HT1080 (cell line): ENCODE measurements at places on chromosomes 4 and X.
A peak's percentile ranks its signal among the peaks of the same experiment; 100 is the strongest.

- DNase-seq: no peak
Observed at GRCh38 chr4:182291597-182292270, 48.5 kb downstream of the TENM3 start.

- no peak for DNase-seq
Observed at GRCh38 chrX:71439896-71440295, 73.7 kb downstream of the TAF1 start.

GRCh38 chr4:120636120-120636630 is 286.4 kb downstream of the PRDM5 start:
- no peak for DNase-seq

DNA sequence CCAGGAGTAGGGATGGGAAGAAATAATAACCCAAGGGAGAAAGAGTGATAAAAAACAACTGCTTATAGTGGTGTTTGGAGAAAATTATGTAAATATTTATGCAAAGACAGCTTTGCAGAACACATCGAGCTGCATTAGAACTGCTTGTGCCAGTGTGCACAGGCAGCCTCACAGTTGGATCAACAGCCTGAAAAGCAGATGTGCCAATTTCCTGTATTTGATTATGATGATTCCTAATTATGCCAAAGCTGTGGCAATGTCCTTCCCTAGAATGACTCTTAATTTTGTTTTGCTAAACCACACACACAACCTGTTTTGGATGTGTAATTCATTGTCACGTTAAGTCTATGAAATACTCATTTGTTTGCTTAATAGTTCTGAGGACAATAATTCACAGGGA is 30.6 kb upstream of the ANTXR2 start:
- no peak for DNase-seq

- DNase-seq: no peak
Observed at GRCh38 chr4:120432301-120432860, 365.7 kb upstream of the MAD2L1 start.

DNA sequence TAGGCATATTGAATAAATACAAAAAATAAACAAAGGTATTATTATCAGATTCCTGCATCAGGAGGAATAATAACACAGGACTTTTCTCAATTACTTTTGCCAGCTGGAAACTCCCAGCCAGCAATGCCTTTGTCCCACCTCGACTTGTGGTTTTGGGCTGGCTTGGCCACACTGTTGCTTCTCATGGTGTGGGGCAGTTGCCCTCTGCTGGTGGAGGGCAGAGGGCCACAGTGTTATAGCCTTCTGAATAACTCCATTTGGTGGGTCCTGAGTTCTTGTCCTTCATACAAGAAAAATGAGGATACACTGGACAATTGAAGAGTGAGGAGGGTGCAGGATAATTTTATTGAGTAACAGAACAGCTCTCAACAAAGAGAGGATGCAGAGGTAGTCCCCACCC is 1206.0 kb upstream of the ADGRL3 start:
- peak; percentile 17 for DNase-seq

DNA sequence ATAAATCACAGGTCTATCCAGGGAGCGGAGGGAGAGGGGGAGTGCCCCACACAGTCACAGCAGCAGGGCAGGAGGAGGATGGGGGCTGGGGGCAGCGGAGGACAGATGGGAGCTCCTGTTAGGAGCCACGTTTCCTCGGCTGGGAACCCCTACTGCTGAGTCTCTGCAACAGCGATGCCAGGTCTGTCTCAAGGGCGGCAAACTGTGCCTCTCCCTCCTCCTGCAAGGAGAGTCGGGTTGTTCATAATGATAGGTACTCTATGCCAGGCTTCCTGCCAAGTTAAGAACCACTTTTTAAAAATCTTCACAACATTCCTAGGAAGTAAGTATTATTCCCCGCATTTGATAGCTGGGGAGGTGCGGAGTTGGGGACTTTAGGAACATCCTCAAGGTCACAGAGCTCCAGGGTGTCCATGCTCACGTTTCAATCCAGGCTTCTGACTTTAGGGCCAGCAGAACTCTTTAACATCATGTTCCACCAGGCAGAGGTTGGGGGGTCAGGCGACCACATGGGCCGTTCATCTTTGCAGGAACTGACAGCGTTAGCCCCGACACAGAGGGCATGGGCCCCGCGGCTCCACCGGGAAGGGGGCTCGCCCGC is 98.3 kb upstream of the MAML3 start:
- DNase-seq: peak; percentile 42

GRCh38 chrX:18833071-18833731 is 125.8 kb downstream of the PPEF1 start:
- DNase-seq: no peak

- DNase-seq: peak; percentile 16
Observed at GRCh38 chr4:87260477-87260876, 40.1 kb upstream of the KLHL8 start.

GRCh38 chrX:114162068-114162735 is 421.7 kb upstream of the HTR2C start:
- no peak for DNase-seq

DNA sequence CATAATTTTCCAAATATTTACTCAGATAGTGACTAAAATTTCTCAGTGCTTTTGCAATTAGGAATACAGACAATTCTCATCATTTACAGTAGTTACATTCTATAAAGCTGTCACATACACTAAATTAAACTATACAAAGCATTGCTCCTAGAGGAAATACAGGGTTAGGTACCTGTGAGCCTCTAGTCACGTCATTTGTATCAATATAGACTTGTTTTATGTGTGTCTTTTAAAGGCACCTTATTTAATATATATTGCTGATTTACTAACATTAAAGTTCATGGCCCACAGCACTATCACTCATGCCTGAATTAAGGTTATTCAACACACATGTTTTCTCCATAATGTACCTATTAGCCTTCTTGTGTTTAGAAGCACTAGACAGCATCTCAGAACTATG is 78.7 kb downstream of the PABPC4L start:
- no peak for DNase-seq

DNA sequence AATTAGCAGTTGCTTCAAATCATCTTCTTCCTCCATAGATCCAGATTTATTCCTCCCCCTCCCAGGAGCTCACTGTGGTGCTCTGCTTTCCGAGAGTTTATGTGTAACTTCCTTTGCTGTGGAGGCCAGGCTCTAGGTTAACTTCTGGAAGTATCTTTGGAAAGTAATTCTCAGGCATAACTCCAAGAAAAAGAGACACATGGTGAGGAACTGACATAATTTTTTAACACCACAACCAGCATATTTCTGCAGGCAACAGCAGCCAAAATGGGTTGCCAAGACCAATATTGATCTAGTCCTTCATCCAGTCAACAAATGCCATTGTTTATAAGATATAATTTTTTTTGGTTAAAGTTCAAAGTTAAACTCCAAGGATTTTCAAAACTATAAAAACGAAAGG is 114.5 kb upstream of the RBPJ start:
- peak; percentile 10 for DNase-seq

DNA sequence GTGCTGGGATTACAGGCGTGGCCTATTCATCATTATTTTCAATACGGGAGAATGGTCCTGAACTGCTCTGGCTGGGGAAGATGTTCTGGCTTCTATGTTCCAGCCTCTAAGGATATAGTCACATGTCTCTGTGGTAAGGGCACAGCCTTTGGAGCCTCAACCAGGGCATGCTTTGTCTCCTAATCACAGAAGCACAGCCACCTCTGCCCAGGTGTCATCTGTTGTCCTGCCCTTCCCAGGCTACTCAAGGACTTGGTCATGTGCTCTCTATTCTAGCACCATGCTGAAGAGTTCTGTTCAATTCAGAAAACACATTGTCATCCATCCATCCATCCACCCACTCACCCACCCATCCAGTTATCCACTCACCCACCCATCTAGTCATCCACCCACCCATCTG is 29.5 kb downstream of the ASMTL start:
- no peak for DNase-seq

DNA sequence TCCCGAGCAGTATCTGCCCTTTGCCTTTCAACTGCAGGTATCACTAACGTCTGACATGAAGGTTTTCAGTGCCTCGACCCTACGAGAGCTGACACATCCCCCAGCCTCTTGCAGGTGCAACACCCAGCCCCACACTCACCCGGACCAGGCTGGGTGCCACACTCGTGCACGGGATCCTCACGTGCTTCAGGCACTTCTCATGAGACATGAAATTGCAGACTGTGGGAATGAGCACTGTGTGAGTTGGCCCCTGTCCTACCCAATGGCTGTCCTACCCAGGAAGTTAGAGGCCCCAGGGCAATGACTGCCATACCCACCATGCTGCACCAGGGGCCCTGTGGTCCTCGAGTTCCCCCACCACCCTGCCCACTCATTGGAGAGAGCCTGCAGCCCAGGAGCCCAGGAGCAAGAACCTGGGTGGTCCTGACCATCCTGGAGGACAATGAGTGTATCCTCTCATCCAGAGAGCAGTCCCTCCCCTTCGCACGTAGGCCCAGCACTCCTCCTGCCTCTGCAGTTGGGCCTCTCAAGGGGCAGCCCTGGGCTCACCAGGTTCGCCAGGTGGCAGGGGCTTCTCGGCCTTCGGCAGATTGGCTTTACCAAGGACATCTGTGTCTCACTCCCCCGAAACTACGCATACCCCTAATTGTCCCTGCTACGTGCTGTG is 2.4 kb downstream of the DGKQ start:
- DNase-seq: no peak

DNA sequence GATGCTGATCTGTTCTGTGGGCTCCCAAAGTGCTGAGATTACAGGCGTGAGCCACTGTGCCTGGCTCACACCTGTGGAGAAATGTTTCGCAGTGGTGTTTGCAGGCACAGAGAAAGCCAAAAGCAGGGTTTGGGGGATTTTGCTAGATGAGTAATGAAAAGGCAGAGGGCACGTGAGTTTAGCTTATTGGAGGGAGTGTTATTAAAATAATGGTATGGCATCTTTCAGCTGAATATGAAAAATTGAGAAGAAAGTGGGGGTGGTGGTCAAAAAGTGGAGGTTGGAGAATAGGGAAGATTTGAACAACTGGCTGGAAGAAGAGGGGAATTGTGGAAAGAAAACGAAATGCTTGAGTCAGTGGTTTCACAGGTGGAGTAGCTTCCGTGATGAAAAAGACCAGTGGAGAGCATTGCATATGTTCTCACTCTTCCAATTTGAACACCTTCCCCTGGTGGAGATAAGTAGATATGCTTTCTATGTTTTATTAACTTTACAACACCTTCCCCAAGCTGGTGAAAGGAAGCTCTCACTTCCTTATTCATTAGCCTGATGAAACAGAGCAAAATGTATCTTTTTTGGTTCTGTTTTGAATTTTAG is 1.1 kb upstream of the CHST7 start:
- no peak for DNase-seq

- no peak for DNase-seq
Observed at GRCh38 chr4:34850421-34850820, 1393.9 kb downstream of the ARAP2 start.

DNA sequence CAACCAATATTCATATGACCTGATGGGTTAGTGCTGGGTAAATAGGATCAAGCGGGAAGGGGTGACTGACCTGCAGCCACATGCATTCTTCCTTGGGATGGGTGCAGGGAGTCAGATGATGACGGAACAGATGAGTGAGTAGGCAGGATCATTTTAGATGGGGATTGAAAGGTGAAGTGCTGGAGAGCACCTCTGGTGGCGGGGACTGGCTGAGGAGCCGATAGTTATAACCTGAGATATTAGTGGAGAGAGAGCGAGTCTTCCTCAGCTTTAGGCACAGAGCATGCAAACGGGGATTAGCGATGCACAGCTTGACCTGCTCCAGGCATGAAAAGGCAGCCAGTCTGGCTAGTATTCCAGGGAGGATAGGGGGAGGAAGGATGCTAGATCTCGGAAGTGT is 99.1 kb downstream of the AFF1 start:
- no peak for DNase-seq

DNA sequence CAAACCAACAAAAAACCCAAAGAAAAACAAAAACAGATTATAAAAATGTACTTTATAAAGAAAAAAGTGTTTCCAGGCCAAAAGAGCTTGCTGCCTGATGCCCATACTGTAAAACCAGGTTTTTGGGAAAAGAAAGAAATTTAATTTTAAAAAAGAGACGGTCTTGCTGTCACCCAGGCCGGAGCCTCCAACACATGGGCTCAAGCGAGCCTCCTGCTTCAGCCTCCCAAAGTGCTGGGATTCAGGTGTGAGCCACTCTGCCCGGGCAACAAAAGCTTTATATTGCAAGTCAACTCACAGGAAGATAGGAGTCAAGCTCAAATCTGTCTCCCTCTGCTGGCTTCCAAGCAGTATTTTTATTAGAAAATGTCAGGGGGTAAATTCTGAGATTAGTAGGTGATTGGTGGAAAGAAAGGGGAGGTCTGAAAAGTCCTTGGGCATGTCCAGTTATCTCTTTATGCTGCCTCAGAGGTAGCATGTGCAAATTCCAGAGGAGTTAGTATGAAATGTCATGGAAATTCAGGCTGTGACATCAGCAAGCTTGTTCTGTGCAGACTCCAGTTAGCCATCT is 39.4 kb downstream of the MGST2 start:
- peak; percentile 44 for DNase-seq

DNA sequence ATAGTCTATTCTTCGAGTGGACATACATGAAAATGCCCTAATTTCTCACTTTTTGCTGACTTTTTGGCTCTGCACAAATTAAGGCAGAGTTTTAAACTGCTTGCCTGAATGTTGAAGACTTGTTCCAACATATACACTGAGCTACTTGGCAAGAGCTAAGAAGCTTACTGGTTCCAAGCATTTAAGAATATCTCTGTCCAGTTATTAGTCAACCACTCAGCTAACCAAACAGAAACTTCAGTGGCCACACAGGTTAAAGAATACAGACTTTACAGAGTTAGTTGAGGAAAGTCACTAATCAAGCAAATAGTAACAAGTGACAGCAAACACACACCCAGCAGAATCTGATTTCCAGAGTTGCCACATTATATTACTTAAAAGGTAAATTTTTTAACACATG is 35.5 kb downstream of the AMER1 start:
- no peak for DNase-seq

- no peak for DNase-seq
Observed at GRCh38 chrX:35786271-35786670, 11.9 kb upstream of the MAGEB16 start.
